ENCODE measurements at places on chromosomes 1 and 21.

DNA sequence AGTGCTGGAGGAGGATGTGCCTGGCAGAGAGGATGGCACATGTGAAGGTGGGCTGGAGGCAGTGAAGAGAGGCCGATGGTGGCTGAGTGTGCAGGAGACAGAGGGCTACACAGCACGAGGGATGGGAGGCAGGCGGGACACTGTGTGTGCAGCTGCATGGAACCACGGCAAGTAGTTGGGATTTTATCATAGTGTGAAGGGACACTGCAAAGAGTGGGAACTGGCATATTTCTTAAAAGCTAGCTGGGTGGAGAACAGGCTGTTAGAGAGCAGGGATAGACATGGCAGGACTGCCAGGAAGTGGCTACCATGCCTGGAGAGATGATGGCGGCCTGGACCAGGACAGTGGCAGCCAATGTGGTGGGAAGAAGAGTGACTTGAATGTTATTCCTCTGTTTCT is 102.4 kb upstream of the TLR5 start:
- no peak for DNase-seq

DNA sequence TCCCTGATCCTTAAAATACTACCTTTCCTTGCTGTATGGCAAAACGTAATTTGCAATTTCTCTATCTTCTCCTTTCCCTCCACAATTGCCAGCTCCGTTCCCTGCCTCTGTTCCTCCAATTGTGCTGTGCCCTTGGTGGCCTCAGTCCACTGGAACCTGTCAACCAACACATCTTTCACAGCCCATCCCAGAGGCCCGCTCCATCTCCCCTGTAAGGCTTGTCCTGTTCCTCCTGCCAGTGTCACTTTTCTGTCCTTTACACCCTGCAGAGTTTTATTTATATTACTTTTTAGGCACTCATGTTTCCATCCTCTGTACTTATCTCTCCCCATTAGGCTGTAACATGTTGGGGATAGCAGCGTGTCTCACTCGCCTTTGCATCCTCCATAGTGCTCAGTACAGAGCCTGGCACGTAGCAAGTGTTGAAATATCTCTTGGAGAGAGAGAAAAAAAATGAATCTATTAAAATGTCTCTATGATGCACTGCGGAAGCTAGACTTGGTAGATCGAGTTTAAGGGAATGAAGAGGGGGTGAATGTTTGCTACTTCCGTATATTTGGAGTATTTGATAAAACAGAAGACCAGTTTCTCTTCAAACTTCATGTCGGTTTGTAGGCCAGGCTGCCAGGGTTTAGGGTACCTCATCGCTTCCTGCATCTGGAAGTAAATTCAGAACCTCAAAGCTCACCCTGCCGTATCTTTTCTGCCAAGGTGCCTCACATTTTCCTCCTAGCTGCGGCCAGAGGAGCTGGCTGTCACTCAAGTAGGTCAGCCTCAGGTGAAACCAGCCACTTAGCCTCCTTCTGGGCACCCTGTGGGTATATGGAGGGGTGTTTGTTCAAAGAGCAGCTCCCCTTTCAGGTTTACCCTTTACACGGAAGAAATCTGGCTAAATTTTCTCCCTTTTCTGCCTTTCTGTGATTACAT is 303.8 kb downstream of the TM2D1 start:
- no peak for DNase-seq

GRCh38 chr1:5686195-5686594 is 306.0 kb downstream of the NPHP4 start:
- no peak for DNase-seq

DNA sequence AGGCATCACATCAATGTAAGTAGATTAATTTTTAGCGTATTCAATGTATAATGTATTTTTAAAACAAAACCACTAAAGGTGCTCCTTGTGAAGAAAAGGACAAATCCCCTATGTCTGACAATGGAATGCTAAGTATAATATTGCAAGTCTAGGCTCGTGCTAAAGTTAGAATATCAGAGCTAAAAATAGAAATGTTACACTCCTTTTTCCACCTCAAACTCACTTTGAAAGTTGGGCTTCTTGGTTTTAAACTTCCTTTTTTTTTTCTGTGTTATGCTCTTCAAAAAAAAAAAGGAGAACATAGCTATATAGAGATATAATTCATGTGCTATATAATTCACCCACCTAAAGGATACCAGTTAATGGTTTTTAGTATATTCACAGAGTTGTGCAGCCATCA is 3.6 kb upstream of the SERBP1 start:
- DNase-seq, result no peak

GRCh38 chr1:26122988-26123973 is 11.7 kb downstream of the PDIK1L start:
- DNase-seq, result no peak

GRCh38 chr1:162635418-162635817 is 3.2 kb downstream of the DDR2 start:
- DNase-seq, result no peak

- DNase-seq, result no peak
Observed at GRCh38 chr1:116498789-116499628, 71.8 kb downstream of the CD58 start.

GRCh38 chr1:151145304-151146071 is 943 bp downstream of the SEMA6C start:
- DNase-seq, result no peak

DNA sequence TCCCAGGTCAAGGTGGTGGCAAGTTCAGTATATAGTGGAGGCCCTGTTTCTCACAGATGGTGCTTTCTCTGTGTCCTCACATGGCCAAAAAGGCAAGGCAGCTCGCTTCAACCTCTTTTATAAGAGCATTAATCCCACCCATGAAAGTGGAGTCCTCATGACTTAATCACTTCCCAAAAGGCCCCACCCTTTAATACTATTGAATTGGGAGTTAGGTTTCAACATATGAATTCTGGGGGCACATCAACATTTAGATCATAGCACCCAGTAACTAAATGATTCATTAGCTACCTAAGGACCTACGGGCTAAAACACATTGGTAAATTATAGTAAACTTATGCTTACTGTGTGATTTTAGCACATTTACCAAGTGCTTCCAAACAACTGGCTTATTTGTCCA is 317.9 kb downstream of the LTN1 start:
- DNase-seq, result no peak

DNA sequence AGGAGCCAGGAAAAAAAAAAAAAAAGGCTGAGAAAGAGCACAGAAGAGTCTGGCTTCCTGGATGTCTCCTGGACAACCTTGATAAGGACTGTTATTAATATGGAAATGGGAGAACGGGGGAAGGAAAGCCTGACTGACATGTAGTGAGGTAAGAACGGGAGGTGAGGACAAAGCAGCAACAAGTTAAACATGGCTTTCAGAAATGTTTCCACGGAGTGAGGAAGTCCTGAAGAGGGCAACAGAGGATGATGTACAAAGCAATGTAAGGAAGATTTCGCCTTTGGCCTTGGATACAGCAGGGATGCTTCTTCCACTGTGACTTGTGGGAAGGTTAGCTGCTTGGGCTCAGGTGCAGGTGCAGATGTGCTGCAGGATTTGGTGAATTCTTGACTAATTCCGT is 11.9 kb upstream of the NIBAN1 start:
- no peak for DNase-seq

- DNase-seq, result no peak
Observed at GRCh38 chr1:1177452-1178206, 3.9 kb downstream of the TTLL10 start.

DNA sequence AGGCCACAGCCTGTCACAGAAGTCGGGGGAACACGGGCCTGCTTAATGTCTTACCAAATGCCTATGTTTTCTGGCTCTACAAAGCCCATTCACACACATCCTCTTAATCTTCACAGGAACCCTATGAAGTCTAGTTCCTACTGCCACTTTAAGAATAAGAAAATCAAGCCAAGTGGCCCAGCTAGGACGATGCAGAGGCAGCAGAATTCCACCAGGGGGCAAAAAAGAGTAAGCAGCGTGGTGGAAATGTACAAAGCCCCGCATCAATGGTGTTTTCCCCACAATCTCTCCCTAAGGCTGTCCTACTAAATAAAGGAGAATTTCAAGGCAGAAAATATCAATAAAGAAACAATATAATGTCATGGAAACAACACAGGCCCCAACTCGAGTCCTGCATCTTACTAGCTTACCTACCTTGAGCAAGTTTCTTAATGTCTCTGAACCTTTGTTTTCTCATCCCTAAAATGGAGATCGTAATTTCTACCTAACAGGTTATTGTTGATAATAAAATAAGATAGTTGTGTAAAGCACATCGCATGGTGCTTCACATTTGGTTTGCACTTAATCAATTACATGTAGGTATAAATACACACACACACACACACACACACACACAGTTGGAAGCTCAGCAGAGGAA is 21.4 kb downstream of the SEC16B start:
- no peak for DNase-seq

DNA sequence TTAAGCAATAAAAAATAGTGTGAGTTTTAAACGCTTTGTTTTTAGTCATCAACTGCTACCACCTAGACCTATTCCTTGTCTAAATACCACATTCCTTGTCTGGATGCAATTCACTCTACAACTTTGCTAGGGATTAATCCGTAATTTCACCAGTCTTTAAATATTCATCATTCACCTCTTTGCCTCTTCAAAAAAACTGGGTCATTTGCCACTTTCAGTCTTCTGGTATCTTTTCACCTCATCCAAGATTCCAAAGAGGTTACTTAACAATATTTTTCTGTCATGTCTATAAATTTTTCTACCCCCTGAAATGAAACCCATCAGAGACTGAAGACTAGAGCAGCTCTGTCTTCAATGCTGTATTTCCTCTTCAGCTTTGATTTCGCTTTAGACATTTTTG is 9.5 kb downstream of the PALMD start:
- no peak for DNase-seq

DNA sequence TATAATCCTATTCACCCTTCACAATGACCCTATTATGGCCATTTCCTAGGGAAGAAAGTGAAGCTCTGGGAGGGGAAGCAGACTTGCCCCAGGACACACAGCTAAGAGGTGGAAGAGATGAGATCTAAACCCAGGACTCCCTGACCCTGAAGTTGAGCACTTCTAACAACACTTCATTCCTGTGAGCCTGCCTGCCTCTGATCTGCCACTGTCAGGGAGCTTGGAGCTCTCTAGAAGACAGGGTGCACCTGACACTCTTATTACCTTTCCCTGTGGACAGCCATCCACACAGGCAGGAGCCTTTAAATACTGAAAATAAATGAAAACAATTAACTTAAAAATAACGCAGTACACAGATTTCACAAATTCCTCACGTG is 599 bp downstream of the MKNK1 start:
- no peak for DNase-seq

- DNase-seq, result no peak
Observed at GRCh38 chr1:40743452-40743851, 40.1 kb upstream of the KCNQ4 start.

DNA sequence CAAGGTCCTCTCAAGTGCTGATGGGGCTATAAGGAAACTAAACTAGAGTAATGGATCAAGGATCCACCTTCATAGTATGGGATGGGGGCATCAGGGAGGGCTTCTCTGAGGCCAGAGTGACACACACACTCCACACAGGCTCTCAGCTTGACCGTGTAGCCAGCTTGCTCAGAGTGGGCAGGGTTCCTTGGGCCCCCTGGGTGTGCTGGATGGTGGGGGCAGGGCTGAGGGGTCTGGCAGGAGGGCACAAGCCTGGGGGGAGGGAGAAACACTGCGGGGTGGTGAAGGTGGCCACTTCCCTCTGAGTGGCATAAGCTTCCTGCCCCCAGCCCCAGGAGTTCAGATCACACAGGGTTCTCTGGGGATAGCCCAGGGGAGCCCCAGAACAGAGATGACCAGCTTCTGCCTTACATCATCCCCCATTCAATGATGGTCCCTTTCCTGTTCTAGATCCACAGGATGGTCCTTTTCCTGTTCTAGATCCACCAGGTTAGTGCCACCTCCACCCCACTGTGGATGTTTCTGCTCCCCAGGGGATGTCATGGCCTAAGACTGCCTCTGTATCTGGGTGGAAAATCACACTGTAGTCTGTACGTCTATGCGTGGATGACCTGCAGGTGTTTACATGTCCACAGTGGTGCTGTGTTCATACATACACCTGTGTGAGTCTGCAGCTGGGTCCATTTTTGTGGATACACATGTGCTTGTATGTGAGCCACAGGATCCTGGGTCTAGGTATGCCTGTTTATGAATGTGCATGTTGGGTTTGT is 525.0 kb downstream of the PTPRU start:
- no peak for DNase-seq

DNA sequence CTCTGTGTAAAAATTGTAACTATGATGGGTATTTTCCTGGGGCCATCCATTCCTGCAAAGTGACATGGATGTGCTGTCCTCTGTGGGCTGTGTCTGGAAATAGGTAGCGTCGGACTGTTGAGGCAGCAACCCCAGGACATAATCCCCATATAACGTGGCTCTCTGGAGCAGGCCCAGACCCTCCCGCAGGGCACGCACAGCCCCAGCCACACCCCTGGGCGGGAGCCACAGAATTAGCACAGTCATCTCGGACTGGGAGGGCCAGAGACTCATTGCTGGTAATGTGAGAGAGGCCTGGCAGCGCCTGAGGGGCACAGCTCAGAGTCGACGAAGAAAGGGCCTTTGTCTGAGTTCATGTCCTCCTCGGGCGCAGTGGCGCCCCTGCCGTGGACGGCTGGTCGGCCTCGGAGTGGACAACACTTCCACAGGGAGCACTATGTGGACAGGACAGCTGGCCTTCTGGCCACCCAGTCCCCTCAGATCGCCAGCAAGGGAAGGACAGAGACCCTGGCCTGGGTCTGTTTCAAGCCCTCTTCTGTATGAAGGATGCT is 20.1 kb downstream of the SIM2 start:
- DNase-seq, result no peak

DNA sequence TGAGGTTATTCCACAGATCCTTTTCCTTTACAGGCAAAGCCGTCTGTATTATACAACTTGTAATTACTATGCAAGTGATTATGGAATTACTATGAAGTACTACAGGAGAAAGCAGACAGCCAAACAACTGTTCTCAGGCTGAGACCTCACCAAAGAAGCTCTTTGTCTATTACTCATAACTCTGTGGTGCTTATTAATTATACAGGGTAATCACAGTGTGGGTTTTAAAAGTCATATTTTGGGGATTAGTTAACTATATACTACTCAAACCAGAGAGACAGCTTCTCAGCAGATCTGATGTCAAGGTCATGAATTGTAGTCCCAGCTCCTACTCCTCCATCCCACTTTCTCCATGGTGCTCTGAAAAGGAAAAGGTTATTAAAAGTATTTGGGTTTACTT is 49.6 kb downstream of the CTTNBP2NL start:
- no peak for DNase-seq

GRCh38 chr21:45090966-45091365 is 16.6 kb downstream of the ADARB1 start:
- no peak for DNase-seq

DNA sequence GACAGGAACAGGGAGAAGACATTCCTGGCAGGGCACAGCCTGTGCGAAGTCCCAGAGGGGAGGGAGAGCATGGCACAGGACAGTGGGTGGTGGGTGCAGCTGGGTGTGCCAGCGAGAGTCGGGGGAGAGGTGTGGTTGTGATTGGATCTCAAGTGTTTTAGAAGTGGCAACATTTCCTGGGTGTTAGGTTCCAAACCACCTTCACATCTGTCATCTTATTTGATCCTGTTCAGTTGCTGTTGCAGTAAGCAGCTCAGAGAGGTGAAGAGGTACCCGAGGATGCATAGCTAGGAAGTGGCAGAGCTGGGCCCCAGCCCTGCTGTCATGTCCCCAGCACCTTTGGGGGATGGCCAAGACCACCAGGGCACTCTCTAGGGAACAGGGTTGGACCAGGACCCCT is 22.0 kb upstream of the DISP3 start:
- no peak for DNase-seq

Measured in T-helper 17 cell (primary cell).